WTC11 (cell line): ENCODE measurements at places on chromosomes 3 and 15.

GRCh38 chr3:153372326-153372725, 210.3 kb downstream of the RAP2B start:
- no peak for DNase-seq

GRCh38 chr15:63067306-63067705, 24.8 kb downstream of the TPM1 start:
- DNase-seq = no peak

GRCh38 chr15:49693498-49693897, 72.7 kb downstream of the DTWD1 start:
- DNase-seq = no peak

- DNase-seq = no peak
These were observed 22.4 kb downstream of the LRRK1 start for GRCh38 chr15:100941536-100941935.

DNA sequence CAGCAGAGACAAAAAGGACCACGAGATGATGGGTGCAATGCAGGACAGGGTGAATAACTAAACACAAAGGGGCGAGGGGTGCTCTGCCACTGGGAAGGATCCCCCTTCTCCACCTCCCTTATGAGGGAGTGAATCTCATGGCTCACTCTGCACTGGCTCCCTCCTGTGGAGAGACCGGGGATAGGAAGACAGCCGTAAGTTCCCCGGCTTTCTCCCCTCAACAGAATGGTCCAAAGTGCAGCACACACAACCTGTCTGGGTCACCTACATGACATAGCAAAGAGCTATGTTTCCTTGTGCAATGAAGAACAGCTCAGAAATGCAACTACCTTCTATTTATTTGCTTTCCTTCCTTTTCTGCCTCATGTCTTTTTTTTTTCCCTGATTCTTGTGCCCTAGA, 7.8 kb upstream of the ACSBG1 start:
- DNase-seq = peak; percentile 71

- no peak for DNase-seq
These were observed 18.1 kb downstream of the GHRL start for GRCh38 chr3:10274601-10275000.

DNA sequence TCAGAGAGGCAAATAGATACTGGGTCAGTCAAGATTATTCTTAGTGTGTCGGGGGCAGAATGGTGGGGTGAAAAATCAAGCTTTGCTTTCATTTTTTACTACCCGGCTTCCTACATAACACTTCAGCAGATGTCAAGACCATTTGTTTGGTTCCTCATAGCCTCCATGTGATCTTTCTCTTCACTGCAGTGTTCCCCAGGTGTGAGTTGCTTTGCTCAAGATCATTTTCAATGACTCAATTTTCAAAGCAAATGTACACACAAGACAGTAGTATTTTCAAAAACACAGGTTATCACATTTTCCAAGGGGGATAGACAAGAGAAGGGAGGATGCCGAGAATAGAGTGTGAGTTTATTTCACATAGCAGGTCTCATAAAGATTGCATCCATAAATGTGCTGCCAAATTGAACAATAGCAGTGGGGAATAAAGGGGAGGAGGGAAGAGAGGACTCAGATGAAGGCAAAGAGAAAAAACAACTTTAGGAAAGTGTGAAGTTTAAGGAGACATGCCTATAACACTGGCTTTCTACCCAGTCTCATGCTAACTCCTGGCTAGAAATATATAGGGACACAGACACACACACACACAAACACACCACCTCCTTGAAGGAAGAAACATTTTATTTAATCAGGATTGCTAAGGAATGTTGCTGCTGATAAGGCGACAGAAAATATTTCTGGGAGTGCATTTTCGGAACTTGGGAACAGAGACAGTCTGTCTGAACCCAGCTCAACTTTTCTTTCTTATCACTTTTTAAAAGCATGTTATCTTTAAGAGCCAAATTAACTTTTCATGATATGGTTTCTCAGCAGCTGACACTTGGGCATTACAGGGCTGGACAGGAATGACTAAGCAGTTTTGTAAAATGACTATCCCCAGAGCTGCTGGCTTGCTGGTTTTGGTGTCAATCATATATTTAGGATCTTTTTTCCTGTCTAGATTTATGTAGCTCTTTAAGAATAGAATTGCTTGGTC, 402.4 kb downstream of the RBMS3 start:
- no peak for DNase-seq

DNA sequence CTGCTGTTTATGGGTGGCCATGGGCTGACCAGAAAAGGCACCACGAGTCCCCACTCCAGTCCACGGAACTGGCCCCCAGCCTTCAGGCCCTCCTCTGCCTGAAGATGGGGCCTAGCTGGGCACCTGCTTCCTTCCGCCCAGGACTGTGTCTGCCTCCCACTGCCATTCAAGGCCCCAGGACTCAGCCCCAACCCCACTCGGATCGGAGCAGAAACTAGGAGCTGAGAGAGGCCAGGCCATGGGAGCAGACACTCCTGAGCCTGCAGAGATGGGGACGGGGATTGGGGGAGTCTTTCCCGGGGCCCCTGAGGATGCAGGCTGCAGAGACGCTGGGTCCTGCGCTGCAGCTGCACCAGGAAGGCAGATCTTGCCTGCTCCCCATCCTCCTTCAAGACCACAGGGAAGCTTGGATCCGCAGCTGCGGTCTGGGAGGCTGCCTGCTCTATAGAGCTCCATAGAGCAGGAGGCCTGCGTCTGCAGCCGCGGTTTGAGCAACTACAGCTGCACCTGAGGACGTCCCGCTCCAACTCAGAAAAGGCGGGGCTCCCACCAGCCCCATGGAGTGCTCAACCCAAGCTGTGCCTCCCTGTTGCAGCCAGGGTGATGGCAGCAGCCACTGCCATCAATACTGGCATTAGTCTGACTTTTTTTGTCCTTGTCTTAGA, 383.9 kb upstream of the TMCO5A start:
- peak; percentile 54 for DNase-seq

DNA sequence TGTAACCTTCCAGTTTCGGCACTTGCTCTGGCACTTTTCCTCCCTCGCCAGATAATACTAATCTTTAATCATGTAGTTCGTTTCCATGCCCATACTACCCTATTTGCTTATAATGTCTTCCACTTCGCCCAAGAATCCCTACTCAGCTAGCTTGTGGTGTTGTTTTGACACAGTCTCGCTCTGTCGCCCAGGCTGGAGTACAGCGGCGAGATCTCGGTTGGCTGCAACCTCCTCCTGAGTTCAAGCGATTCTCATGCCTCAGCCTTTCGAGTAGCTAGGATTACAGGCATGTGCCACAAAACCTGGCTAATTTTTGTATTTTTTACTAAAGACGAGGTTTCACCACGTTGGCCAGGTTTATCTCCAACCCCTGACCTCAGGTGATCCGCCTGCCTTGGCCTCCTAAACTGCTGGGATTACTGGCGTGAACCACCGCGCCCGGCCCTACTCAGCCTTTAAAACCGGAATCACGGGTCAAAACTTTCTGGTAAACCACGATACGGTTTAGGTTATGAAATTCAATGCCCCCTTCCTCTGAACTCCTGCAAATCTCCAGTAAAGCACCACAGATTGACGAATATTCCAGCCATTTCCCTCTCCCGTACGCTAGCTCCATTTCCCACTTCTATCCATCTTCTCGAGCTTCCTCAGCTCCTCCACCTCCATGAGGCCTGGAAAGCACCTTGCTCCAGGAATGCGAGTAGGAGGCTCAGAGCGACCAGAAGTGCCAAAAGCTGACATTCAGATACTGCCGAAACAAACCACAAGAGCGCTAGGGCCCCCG, 878 bp upstream of the RAD51 start:
- no peak for DNase-seq

GRCh38 chr3:191434024-191434423, 26.9 kb upstream of the PYDC2 start:
- DNase-seq = no peak

GRCh38 chr15:51128701-51129100, 34.0 kb upstream of the TNFAIP8L3 start:
- no peak for DNase-seq

DNA sequence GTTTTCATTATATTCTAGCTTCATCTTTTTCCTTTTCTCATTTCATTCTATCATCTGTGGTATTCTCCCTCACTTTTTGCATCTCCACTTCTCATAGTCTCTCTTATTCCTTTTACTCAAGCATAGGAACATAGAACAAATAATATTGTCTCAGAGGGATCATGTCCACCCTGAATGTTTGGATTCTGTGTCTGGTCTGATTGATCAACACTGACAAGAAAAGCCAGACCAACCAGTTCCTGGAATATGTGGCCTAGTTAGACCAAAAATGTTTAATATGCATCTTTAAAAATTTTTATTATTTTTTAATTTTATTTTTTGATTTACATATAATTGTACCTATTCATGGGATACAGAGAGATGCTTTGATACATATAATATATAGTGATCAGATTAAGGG, 212.0 kb upstream of the ALCAM start:
- DNase-seq = no peak

GRCh38 chr15:99614749-99615288, 49.0 kb downstream of the MEF2A start:
- no peak for DNase-seq

DNA sequence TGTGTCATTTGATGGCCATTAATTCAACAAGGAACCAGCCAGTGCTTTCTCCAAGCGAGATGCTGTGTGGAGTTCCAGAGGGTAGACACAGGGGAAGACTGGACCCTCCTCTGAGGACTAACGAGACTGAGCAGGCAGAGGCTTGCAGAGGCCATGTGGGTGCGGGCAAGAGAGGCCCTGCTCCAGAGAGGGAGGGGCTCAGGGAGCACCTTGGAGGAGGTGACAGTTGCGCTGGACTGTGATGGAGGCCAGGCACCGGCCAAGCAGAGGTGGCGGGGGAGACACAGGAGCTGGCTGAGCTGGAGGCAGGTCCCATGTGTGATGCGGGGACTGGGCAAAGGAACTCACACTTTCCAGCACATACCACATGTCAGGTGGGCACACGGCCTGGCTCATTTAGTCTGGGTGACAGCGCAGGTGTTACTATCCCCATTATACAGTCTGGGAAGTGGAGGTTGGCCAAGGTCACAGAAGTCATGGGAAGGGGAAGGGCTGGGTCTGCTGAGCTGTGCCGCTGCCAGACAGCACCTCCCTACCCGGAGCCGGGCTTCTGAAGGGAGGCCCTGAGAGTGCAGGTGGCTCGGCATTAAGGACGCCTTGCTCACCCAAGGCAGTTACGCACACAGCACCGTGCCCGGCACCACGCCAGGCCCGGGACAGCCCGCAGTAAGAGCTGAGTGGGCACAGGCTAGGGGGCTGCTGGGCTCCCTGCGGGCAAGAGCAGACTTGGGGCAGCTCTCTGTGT, 3.7 kb downstream of the MELTF start:
- DNase-seq = no peak

- no peak for DNase-seq
These were observed 18.5 kb downstream of the SEC11A start for GRCh38 chr15:84697236-84697990.

- no peak for DNase-seq
These were observed 67.8 kb downstream of the ITGA11 start for GRCh38 chr15:68364028-68364659.

GRCh38 chr3:29382409-29382808, 101.5 kb downstream of the RBMS3 start:
- no peak for DNase-seq

DNA sequence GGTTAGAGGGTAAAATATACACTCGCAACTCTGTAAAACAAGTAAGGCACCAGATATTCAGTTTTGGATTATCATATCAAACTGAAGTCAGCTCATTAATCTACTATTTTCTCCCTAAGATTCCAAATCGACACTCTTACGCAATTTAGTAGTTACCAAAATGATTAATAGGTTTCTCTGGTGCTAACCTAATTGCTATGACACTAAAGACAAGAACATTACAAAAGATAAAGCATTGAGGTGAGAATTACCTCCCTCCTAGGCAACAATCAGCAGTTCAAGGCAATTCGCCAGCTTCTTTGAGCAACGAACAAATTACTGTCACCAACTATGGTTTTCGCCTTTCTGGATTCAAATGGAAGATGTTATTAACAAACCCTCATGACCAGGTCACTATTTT, 1305.0 kb downstream of the ROBO2 start:
- DNase-seq = no peak

- DNase-seq = no peak
These were observed 35.0 kb upstream of the PLCL2 start for GRCh38 chr3:16849795-16850194.

DNA sequence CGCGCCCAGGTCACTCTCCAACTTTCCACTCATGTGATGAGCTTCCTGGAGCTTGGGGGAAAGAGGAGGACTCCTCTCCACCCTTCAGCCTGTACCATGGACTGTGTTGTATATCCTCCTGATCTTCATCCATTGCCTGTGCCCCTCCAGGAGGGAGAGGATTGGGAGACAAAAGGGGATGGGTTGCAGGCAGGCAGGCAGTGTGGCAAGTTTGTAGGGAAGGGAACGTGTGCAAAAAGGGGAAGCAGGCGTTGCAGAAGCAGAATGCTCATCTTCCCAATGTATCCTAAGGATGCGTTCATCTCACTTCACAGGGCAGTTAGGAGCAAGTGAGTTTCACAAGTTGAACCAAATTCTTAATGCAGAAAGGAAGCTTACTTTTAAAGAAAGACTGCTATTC, 28.1 kb upstream of the GHSR start:
- DNase-seq = no peak

- DNase-seq = no peak
These were observed 5.6 kb upstream of the MUC20 start for GRCh38 chr3:195715134-195715533.

DNA sequence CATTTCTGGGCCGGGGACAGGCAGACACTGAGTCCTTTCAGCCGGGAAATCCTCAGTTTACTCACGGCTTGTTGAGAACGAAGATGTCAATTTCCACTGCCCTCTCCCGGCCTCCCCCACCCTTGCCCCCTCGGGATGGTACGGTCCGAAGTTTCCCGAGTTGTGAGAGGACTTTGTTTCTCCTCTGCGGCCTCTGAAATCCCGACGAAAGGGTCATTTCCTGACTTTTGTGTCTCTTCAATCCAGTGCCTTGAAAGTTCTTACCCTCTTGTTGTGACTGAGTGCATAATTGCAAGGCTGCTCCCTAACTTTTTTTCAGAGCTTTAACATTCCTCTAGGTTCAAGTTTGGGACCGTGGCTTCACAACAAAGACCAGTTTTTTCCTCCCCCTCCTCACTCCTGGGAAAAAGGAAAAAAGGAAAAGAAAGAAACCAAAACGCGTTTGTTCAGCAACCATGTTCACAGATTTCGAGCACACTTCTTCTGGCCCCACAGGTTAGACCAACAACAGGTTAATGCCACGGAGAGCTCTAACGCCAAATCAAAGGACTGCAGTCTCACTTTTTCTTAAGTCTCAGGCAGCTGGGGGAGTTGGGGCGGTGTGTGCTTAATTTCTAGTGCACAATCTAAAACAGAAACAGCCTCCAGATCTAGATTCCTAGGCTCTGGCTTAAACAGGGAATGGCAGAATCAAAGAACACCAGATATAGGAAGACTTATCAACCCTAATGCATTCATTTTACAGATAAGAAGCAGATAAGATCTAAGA, 138.9 kb downstream of the TMCO5A start:
- DNase-seq = no peak

GRCh38 chr3:5136919-5137429, 14.9 kb downstream of the ARL8B start:
- DNase-seq = no peak

- DNase-seq = no peak
These were observed 91.6 kb downstream of the ADCY5 start for GRCh38 chr3:123357275-123357674.

GRCh38 chr3:187741403-187742350, 3.6 kb downstream of the BCL6 start:
- peak; percentile 67 for DNase-seq

GRCh38 chr3:64916937-64917336, 229.1 kb upstream of the ADAMTS9 start:
- DNase-seq = no peak

- no peak for DNase-seq
These were observed 17.3 kb downstream of the SUCNR1 start for GRCh38 chr3:151890721-151891141.

GRCh38 chr3:66404903-66405700, 95.7 kb downstream of the LRIG1 start:
- no peak for DNase-seq
